ENCODE measurements at places on chromosomes 2 and 18.
A peak's percentile ranks its signal among the peaks of the same experiment; 100 is the strongest.

GRCh38 chr2:120510751-120511395 lies 164.9 kb downstream of the INHBB start:
- no peak for DNase-seq

- no peak for DNase-seq
Measured at GRCh38 chr2:155675920-155676319, 656.6 kb downstream of the NR4A2 start.

GRCh38 chr2:28567061-28567471 lies 71.2 kb downstream of the PLB1 start:
- DNase-seq, result no peak

DNA sequence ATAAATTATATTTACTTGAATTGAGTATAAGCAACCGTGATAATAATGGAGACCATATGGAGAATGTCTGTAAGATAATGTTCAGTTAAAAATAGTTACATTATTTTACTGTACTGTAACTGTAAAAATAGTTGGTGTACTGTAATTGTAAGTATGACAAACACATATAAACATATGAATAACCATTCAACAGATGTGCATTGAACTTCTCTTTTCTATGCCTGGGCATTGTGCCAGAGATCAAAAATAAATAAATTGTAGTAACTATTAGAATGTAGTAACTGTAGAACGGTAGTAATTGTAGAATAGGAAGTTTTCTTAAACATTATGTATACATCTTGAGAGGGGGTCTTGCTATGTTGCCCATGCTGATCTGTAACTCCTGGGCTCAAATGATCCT lies 287.4 kb upstream of the EPAS1 start:
- no peak for DNase-seq

DNA sequence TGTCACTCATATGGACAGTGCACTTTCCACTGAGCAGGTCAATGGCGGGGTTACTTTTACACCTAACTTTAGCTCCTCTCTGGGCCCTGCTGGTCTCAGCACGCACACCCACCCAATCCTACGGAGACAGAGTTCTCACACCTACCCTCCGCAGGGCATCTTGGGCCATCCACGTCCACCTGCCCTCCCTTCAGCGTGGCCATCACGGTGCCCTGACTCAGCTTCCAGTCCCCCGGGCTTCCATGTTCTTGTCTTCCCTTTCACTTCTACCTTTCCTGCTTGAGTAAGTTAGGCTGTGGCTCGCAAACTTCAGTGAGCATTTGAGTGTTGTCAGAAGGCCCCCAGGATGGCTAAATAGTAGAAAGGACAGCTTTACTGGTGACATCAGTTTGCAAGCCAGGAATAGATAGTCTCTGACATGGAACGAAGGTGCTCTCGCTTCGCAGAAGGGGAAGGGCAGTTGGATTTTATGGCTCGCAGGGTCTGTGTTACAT lies 232.4 kb downstream of the SEPTIN10 start:
- no peak for DNase-seq

GRCh38 chr2:200331061-200331400 lies 24.5 kb downstream of the SPATS2L start:
- no peak for DNase-seq

- no peak for DNase-seq
Measured at GRCh38 chr2:16663121-16663905, 2.3 kb downstream of the CYRIA start.

- no peak for DNase-seq
Measured at GRCh38 chr2:85744741-85745601, 8.8 kb upstream of the ATOH8 start.

- peak; percentile 46 for DNase-seq
Measured at GRCh38 chr2:42342061-42342794, 18.8 kb downstream of the COX7A2L start.

DNA sequence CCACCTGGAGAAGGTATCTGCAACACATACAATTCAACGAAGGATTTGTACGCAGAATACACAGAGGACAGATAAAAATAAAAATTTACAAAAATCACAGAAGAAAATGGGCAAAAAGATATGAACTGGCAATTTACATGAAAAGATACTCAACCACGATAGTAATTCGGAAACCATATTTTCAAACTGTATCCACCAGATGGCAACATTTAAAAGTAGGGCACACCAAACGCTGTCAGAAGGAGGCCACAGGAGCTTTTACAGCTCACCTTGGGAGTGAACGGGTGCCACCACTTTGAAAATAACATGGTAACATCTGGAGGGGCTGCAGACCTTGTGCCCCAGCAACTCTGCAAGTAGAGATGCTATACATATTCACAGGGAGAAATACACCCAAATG lies 9.8 kb downstream of the KIF1A start:
- no peak for DNase-seq

GRCh38 chr2:18614041-18614440 lies 24.7 kb upstream of the NT5C1B start:
- no peak for DNase-seq

DNA sequence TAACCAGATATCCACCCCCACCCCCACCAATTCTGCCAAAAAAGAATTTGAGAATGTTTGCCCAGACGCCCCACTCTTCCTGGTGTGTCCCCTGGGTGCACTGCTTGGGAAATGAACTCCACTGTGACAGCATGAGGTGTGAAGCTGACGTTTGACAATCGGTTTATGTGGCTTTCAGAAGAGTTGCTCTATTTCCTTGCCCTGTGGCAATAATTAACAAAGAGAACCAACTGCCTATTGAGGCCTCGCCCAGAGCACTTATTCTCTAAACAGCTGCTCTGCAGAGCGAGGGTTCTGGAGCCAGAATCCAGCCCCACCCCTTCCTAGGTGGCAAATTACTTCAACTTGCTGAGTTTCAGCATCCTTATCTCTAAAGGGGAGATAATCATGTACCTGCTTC lies 115.8 kb upstream of the SIX3 start:
- DNase-seq, result no peak

DNA sequence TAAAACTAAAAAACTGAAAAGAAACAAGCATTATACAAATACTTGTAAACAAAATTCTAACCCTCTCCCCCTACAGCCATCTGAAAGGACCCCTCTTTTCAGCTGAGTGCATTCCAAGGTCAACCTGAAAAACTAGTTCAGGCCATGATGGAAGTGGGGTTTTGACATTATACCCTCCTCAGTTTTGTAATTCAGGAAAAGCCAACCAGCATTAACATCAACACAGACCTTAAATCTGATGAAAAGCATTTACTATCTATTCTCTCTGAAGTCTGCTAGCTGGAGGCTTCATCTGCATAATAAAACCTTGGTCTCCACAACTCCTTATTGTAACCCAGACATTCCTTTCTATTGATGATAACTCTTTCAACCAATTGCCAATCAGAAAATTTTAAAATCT lies 302.2 kb downstream of the CNTNAP5 start:
- no peak for DNase-seq

DNA sequence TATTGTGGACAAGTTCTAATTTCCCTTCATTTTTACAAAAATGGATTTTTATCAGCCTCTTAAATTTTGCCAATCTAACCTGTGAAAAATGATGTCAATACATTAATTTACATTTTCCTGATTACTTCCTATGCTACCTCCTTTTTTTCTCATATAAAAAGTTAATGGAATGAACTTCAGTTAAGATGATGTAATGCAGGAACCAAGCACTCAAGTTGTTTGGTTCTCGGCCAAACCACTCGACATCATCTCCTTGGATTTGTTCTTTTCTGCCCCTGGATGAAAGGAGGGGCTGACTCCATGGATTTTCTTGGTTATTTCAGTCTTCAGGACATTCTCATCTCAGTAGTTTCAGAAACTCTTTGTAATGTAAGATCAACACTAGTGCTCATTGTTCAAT lies 253.1 kb upstream of the NXPH2 start:
- DNase-seq, result no peak

GRCh38 chr2:74267068-74267467 lies 68.7 kb downstream of the MTHFD2 start:
- DNase-seq, result peak; percentile 68

DNA sequence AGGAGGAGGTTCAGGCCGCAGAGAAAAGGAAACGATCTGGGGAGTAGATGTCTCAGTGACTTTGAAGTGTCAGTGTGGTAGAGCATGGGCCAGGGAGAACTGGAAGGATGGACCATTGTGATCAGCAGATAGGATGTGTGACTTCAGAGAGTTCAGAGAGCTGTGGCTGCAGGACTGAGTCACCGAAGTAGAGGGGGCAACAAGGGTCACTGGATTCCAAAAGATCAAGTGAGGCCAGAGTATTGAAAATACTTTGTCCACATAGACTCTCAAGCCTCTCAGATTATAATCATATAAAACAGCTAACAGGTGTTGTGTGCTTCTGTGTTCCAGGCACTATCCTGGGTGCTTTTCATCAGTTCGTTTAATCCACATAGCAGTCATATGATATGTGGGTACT lies 99.4 kb downstream of the CRIM1 start:
- DNase-seq, result no peak

GRCh38 chr18:35491700-35492077 lies 6.1 kb downstream of the INO80C start:
- no peak for DNase-seq

GRCh38 chr2:71735676-71736075 lies 282.3 kb downstream of the DYSF start:
- DNase-seq, result no peak

DNA sequence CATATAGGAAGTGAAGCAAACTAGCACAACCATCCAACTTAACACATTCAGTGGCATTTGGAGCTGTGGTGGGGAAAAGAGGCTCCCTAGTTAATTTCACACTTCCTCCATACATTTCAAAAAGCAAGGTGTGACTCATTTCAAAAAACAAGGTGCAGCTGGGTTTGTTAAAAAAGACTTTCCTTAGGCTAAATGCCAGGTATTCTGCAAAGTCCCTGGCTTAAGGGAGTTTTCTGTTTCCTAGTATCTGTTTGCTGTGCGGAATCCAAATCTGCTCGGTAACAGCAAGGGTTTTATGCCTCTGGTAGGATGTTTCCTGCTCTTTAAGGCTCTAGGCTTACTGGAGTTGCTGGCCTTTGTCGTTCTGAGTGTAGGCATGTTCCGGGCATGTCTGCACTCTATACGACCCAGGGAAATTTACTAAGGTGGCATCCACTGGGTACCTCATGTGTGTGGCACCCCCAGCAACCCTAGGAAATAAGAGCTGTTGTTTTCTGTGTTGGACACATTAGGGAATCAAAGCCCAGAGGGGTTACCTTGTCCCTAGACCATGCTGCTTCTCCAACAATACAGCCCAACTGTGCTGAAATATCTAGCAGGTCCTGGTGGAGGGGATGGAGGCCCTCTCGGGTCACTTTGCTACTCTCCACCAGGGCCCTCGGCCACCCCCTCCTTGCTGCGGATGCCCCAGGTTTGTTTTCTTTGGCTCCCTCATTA lies 634 bp upstream of the MSGN1 start:
- no peak for DNase-seq

DNA sequence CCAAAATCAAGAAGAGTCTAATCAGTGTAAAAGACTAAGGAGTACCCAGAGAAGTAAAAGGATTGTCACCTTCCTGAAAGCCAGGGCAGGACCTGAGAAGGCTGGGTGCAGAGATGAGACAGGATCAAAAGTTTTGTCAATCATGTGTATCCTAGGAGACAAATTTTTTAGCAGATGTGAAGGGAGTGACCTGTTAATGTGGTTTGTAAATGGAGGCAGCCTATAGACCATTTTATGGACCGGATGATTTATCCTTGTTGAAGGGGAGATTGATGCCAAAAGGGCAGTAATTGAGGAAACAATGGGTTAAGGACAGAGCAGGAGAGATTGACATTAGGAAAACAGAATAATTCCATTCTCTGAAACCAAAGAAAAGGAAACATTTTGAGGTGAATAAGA lies 813 bp downstream of the NDC80 start:
- peak; percentile 32 for DNase-seq

DNA sequence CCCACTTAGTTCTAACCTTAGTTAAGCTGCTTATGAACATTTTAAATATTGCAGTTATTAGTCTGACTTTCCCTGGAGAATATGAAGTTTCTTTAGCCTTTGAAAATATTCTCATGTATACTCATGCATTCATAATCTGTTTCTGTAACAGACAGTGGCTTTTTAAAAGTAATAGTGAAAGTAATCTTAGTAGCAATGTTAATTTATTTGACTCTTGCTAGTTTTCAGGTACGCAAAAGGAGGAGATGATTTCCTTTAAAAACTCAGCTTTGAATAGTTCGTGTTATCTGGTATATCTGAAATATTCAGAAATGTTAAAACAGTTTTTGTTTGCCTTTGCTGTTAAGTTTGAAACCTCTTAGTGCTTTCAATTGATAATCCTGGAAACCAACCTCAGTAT lies 3.8 kb downstream of the ANKRD12 start:
- DNase-seq, result peak; percentile 31

- no peak for DNase-seq
Measured at GRCh38 chr2:101725515-101726192, 28.1 kb downstream of the MAP4K4 start.

GRCh38 chr2:182404975-182405561 lies 21.8 kb downstream of the PDE1A start:
- no peak for DNase-seq

GRCh38 chr18:6639305-6639704 lies 90.2 kb upstream of the ARHGAP28 start:
- no peak for DNase-seq

GRCh38 chr2:239296020-239296932 lies 104.5 kb downstream of the HDAC4 start:
- no peak for DNase-seq

DNA sequence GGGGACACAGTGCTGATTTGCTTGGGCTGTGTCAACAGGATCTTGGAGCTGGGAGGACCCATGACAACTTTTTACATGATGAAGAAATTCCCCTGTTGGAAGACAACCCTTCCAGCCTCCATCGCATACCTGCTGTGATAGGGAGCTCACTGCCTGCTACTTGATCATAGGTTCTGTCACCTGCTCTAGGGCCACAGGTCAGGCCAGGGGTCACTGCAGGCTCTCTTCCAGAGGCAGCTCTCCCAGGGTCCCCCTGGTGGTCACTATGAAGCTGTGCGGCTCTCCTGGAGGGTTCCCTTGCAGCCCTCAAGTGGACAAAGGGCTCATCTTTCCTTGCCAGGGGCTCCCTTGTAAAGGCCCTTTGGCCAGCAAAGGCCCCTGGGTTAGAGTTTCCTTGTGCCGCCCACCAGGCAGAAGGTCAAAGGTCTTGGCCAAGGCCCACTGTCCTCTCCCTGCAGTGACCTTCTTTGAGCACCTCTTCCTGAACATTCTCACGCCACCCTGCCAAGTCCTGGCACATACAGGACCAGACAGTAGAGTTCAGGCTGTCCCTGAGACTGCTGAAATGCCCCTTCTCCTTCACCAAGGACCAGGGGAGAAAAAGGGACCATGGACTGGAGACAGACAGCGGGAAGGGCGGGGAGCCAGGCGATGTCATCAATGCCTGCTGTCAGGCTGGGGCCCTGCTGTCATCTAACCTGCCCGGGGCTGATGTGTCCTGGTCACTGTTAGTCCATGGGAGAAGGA lies 345.1 kb downstream of the DYSF start:
- peak; percentile 33 for DNase-seq

- peak; percentile 57 for DNase-seq
Measured at GRCh38 chr18:62452280-62452831, 70.5 kb upstream of the ZCCHC2 start.

GRCh38 chr18:46452820-46453219 lies 204.2 kb downstream of the LOXHD1 start:
- DNase-seq, result no peak

GRCh38 chr2:120672526-120673204 lies 63.0 kb upstream of the GLI2 start:
- DNase-seq, result no peak
